ENCODE measurements at places on chromosomes 2 and 18.

DNA sequence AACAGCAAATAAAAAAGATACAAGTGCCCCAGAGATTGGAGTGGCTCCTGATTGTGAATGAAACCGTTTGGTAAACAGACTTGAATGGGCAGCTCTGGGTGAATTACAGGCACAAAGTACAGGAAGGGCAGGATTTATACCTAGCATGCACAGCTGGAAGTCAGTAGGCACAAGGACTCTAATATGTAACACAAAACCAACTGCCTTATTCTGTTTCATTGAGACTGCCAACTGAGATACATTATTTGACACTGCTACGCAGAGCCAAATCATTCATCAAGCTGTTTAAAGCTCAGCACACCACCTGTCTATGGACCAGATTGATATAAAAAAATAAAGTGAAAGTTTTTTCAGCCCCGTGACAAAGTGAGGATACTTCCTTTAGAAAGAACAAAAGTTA is 541.2 kb downstream of the NUP35 start:
- no peak for DNase-seq

- no peak for DNase-seq
Observed at GRCh38 chr2:85564144-85564563, 2.9 kb upstream of the GGCX start.

DNA sequence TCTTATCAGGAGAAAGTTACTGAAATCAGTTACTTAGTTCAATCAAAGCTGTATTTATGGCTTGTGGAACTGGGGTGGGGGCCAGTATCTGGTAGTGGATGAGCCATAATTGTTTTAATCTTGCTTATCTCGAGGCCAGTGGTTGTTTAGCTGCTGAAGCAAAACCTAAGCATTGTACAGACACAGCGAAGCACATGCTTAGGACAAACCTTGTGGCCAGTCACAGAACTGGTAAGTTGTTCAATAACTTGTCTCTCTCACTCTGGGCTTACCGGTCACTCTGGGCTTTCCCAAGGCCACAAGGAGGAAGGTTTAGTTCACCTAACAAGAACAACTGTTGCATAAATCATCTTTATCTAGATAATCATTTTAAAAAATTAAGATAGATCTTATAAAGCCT is 296.6 kb upstream of the NETO1 start:
- no peak for DNase-seq

GRCh38 chr2:135238651-135239050 is 186.6 kb downstream of the RAB3GAP1 start:
- no peak for DNase-seq

- DNase-seq, result no peak
Observed at GRCh38 chr2:205816268-205816667, 134.0 kb downstream of the NRP2 start.

GRCh38 chr18:32019251-32019948 is 775 bp downstream of the RNF125 start:
- peak; percentile 79 for DNase-seq

GRCh38 chr2:206693399-206694137 is 24.6 kb downstream of the DYTN start:
- DNase-seq, result no peak

GRCh38 chr18:62721839-62722795 is 6.8 kb downstream of the PHLPP1 start:
- no peak for DNase-seq

GRCh38 chr2:232592772-232593395 is 40.5 kb upstream of the EFHD1 start:
- DNase-seq, result no peak

DNA sequence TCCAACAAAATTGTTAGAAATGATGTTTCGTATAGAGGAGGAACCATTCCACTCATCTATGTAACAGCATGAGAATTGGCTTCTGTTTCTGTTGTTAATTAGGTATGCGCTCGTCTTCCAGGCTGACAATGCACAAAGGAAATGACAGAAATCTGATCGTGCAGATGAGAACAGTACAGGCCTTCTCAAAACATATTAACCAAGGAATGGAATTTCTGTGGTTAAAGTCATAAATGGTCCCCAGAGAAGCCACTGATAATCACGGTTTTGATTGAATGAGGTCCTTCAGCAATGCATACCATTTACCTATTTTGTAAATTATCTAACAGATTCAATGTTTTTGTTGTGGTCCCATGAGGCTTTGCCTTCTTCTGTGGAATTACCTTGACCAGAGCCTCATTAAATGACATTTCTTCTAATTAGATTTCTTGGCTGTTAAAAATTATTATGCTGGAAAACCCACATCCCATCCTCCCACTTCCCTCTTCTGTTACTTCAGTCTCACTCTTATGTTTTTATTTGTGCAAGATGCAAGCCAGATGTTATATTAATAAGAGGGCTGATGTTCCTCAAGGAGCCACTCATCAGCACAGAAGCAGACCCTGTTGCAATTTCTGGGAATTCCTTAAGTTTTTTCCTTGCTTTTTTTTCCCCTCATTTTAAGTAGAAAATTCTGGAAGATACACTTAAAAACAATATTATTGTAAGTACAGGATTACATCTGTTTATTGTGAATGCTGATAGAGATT is 395.8 kb downstream of the PID1 start:
- DNase-seq, result no peak

Measured in aorta (tissue), 5 donors.